ENCODE measurements at places on chromosomes 12 and 14.

- DNase-seq, result no peak
Observed at GRCh38 chr12:112901271-112901670, 5.5 kb upstream of the OAS1 start.

DNA sequence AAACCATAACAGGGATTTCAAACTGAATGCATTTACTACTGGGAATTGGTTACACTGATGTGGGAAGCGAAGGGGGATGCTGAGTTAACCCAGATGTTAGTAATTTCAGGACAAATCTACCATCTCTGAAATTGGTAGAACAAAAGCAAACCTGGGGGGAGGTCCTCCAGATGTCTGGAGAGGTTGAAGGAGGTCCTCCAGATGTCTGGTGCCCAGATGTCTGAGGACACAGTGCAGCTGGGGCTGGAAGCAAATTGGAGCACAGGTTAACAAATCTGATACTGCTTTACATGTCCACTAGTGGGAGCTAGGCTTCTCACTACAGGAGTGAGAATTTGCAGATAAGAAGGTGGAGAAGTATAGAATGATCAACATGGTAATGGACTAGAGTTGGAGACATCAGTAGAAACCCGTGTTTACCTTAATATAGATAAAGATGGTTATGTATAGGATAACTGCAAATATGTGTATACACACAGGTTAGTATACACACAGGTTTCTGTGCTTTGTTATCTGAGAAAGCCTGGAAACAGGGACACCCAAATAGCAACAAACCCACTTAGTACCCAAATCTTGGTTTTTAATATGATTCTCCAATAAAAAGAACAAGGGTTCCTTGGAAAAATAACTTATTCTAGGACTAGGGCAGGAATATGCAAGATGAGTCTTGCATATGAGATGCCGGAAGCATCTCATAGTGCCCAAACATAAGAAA is 162.5 kb downstream of the C12orf50 start:
- no peak for DNase-seq

- no peak for DNase-seq
Observed at GRCh38 chr12:78189656-78190055, 359.0 kb downstream of the NAV3 start.

DNA sequence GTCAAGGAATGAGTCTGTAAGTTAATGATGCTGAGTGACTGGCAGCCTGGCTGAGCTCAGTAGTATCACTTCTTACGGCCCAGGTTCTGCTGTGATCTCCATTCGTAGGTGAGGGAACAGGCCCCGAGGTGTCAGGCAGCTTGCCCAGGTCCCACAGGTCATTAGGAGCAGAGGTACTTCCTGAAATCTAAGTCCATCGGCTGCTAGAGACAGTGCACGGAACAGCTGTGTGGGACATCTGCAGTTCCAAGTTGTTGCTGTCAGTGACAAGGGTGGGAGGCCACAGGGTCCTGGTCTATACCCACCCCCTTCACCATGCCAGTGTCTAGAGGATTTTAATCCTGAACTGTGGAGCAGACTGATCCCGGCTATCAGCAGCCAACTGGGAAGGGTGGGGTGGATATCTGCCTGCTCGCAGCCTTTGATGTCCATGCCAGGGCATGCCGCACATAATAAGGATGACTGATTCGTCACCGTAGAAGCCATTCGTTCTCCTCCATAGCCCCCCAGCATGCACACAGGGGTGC is 82.3 kb upstream of the RIN3 start:
- DNase-seq, result no peak

- no peak for DNase-seq
Observed at GRCh38 chr12:54028314-54029201, at the start of gene HOXC6. Gene HOXC6 (plus strand): TSS chr12:54028440. CDS start chr12:54028522, 82 bp downstream.

DNA sequence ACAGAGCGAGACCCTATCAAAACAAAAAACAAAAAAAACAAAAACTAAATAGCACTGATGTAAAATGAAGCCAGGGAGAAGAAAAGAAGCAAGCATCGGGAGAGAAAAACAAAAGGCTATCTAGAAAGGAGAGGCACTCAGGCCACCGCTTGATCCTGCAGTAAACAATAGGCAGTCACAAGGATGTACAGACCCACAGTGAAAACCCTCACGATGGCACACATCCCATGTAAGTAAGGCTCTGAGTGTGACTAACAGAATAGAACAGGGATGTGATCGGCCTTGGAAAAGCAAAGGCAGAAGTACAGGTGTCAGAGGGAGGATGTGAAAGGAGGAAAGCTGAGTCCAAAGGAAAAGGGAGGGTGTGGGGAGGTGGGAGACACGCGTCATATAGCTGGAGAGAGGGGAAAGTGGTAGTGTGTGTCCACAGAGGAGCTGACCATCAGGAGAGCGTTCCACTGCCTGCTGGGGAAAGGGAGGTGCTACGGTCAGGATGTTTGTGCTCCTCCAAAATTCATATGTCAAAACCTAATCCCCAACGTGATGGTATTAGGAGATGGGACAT is 31.5 kb downstream of the CAMKK2 start:
- DNase-seq, result no peak

- DNase-seq, result no peak
Observed at GRCh38 chr14:31096255-31096654, 70.1 kb upstream of the STRN3 start.

GRCh38 chr14:77180726-77181602 is 634 bp upstream of the TMEM63C start:
- no peak for DNase-seq

DNA sequence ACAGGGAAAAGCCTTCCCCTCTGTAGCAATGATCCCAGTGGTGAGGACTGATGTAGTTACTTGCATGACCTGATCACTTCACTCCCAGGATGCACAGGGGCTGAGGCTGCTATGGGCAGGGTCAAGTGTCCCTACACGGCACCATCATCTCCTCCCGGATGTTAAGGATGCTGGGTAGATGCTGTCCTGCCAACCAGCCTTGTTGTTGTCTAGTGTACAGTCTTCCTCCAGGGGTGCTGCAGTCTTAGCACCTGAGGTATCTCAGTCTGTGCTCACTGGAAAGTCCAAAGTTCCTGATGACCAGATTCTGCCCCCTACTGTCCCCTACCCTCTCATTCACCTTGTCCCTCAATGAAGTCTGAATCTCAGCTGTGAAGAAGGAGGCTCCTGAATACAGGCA is 20.1 kb downstream of the CPM start:
- no peak for DNase-seq

DNA sequence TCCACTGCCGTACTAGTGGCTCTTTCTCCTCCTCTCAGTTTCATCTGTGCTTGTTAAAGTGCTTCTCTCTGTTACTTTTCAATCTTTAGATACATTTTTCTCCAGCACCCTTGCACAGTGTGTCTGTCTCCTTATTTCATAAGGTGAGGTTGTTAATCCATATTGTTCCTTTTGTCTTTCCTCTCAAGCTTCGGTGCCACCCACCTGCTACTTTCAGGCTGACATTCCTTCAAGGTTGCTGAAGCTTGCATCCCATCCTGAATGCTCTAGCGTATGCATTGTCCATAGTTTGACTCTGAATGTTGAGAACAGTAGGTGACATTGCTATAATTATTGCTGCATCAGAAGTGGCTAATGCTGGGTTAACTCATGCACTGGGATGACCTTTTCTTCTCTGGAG is 20.6 kb downstream of the TUNAR start:
- no peak for DNase-seq

- no peak for DNase-seq
Observed at GRCh38 chr12:4996714-4997113, 47.0 kb upstream of the KCNA5 start.

- no peak for DNase-seq
Observed at GRCh38 chr12:45707241-45707857, 22.2 kb upstream of the ARID2 start.

GRCh38 chr12:52200086-52200780 is 8.4 kb upstream of the KRT80 start:
- no peak for DNase-seq

DNA sequence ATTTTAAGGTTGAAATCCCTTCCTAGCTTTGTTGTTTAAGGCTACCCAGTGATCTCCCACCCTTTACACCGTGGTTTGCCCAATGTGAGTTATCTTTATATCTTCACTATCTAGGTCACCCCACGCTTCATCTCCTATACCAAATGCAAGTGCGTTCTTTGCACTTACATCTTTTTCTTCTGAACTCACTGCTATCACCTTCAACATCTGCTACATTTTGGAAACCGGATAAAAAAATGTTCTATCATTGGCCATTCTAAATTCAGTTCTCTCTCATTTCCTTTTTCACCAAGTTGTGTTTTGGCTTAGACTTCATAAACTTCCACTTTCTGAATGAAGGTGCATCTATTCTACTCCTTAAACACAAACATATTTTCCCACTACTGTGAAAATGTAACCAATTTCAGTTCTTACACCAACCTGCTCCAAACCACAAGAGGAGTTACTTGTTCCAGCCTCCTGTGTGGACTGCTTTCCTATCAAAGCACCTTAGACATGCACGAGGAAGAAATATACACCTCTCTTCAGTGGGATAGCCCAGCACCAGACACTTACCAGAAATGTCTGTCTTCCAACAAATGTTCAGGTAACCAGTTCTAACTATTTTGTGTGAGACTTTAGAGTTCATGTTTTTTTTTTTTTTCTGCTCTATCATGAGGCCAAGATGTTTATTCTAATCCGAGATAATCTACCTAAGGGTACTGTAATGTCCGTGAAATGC is 21.9 kb downstream of the CLEC9A start:
- no peak for DNase-seq

GRCh38 chr14:75132382-75133086 is 5.7 kb upstream of the NEK9 start:
- peak; percentile 50 for DNase-seq

DNA sequence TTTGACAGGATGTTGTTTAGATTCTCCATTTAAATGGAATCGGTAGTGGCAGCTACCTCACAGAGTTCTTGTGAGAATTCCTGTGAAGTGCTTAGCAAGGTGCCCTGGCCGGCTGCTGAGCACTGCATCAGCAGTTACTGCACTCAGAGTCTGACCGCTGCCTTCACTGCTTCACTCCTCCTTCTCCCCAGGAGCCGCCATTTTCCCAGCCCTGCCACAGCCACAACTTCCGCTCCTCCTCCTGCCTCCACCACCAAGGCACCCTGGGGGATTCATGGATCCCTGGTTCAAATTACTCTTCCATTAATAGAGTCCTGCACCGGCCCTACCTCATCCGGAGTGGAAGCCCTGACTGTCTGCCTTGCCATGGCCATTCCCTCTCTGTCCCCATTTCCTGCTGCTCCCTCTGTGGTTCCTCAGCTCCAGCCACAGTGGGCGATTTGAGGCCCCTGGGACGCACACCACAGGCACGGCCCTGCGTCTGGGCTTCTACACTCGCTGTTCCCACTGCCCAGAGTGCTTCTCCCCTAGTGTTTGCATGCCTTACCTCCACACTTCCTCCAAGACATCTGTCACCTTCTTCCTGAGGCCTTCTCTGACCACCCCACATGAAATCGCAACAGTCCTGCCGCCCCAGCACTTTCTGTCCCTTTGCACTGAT is 210.3 kb downstream of the IPO8 start:
- no peak for DNase-seq

- no peak for DNase-seq
Observed at GRCh38 chr12:6273205-6273540, 37.3 kb upstream of the PLEKHG6 start.

GRCh38 chr14:70947739-70948138 is 40.5 kb downstream of the PCNX1 start:
- no peak for DNase-seq

DNA sequence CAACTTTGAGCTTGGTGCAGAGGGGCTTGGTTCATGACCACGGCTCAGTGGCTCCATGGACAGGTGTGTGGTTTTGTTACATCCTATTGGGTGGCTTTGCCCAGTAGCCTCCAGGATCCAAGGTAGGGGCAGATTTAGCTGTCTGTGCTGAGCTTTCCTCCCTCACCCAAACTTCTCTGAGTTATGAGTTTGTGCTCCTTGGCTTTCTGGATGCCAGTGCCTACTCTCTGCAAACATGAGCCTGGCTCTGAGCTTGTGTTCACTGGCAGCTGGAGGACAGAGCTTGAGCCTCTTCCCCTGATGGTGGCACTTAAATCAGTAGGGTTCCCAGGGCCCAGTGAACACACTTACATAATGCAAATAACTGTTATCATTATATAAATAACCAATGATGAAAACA is 45.3 kb upstream of the HECTD1 start:
- DNase-seq, result no peak

DNA sequence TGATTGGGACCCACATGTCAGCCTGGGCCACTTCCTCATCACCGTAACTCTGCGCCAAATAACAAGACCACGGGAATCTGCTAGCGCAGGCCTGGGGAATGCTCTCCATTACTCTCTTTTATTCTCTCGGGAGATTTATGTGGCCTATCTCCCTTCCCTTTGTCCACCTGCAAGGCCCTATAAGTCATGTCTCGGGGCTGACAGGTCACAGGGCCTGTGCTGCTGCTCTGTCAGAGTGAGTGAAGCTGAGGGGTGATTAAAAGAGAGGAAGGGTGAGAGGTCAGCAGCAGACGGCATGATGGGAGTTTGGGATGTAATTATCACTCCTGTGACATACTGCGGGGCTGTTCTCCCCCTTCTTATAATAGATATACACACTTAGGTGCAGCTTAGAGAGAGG is 26.2 kb upstream of the GPATCH2L start:
- no peak for DNase-seq

GRCh38 chr14:23365732-23366425 is 907 bp upstream of the EFS start:
- DNase-seq, result peak; percentile 91

GRCh38 chr12:50638482-50638880 is 125.4 kb upstream of the ATF1 start:
- DNase-seq, result no peak

- DNase-seq, result no peak
Observed at GRCh38 chr12:44774815-44775411, 101.2 kb downstream of the NELL2 start.

DNA sequence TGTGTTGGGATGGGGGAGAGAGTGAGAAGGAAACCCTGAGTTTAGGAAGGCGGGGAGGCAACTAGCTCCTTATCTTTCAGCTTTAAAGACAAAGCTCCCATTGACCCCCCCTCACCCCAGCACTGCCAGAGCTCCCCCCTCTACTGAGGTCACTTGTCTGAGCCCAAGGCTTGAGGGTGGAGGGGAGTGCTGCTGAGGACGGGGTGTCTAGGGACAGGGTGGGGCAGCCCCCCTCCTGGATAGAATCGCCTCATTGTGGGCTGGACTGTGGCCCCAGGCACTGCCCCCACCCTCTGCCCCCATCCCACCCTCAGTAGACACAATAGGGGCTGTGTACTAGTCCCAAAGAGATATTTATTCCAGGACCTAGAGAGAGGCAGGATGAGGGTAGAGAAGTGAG is 3.0 kb downstream of the ERBB3 start:
- DNase-seq, result no peak

DNA sequence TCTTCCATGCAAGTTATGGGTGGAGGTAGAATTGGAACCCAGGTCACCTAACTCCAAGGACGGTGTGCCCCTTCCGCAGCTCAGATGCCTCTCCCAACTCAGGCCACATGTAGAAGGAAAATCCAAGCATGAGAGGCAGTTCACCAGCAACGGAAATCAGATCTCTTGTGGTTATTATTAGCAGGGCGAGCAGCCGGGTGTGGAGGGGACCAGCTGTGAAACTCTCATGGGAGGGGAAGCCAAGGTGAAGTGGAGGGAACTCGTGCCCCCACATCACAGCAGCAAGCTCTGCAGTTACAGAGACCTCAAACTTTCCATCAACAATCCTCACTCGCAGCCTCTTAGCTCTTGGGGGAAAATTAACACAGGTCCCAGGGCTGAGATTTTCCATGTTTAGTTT is 79.7 kb downstream of the KSR2 start:
- no peak for DNase-seq

All from left renal pelvis (tissue), 4 donors.